ENCODE measurements at places on chromosomes 6 and 20.

- DNase-seq: peak; percentile 74
Measured at GRCh38 chr6:169529931-169530751, 171.7 kb downstream of the WDR27 start.

GRCh38 chr20:6496874-6497273 is 270.6 kb upstream of the BMP2 start:
- DNase-seq: no peak

DNA sequence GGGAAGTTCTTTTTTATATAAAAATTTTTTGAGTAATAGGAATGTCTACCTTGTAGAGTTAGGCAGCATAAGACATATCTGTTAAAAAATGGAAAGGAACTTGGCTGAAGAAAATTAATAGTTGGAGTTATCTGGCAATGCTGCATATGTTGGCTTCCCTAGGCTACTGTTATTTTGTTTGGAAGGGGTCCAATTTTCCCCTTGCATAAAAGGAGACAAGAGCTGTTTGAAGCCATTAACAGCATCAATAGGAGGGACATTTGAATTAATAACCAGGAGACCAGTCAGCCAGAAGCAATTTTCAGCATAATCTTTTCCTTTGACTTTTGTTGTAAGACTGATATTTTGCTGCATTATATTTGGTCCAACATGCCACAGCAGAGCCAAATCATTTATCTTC is 80.9 kb upstream of the TAB2 start:
- peak; percentile 50 for DNase-seq

GRCh38 chr6:39166189-39166911 is 51.4 kb upstream of the SAYSD1 start:
- DNase-seq: peak; percentile 50

DNA sequence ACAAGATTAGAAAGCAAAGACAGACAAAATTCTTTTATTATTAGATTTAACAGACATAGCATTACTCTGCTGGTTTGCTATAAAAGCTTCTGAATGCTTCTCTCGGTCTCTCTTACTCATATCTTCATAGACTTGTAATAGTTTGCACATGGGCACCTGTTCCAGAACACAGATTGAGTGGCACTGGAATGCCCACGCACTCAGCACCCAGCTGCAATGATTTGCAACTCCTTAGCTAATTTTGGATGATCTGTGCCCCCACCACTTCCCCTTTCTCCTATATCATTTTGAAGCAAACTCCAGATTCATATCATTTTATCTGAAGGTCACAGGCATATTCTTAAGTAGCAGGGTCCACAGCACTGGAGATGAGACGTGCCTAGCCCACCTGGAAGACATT is 148.8 kb downstream of the CFAP61 start:
- no peak for DNase-seq

DNA sequence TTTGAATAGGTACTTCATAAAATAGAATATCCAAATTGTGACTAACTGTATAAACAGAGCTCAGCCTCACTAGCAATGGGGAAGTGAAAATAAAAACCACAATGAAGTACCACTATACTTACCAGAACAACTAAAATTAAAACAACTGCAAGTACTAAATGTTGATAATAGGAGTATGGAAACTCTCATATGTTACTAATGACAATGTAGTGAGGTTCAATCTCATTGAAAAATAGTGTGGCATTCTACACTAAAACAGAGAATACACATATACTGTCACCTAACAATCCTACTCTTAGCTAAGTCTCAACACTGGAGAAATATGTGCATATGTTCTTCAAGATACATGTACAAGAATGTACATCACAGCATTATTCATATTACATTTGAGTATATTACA is 132.0 kb upstream of the CARMIL1 start:
- DNase-seq: no peak

- no peak for DNase-seq
Measured at GRCh38 chr20:45269754-45270270, 15.4 kb upstream of the SLPI start.

- DNase-seq: no peak
Measured at GRCh38 chr6:15734118-15734897, 71.5 kb upstream of the DTNBP1 start.
